ENCODE measurements at places on chromosomes 12 and 14. TPM values are rescaled to one million over a fixed set of nuclear protein-coding genes. Genes with fewer than 3 reads are reported as not detected.

The KRT6C gene
- total RNA-seq, result 6.3 TPM

The GZMB gene
- total RNA-seq, result not detected

The KRT2 gene
- total RNA-seq, result not detected

The SLC10A1 gene
- not detected for total RNA-seq
